Stimulated activated CD8-positive, alpha-beta memory T cell treated with anti-CD3 and anti-CD28 coated beads, Interleukin-15, amount 100 ng/mL, for 4 hours (primary cell): ENCODE measurements at places on chromosomes 11 and 22.

DNA sequence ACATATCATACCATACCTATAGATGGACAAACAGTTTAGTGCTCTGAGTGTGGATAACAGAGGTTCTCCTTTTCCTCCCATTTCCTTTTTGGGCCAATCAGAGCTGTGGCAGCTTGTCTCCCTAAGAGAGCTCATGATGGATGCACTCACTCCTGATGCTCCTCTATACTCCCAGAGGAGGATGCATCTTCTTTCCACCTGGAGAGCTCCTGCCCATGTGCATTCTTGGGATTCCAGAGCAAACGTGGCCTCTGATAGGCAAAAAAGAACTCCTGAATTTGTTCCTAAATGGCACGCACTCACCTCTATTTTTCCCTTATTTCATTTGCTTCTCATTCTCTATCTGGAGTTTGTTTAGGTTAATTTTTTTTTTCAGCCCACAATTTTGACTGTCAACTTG is 2.9 kb downstream of the MRGPRX3 start:
- no peak for DNase-seq

- DNase-seq: no peak
Observed at GRCh38 chr22:49599691-49600455, 227.8 kb downstream of the BRD1 start.

GRCh38 chr11:70710601-70711000 is 312.3 kb downstream of the CTTN start:
- no peak for DNase-seq

DNA sequence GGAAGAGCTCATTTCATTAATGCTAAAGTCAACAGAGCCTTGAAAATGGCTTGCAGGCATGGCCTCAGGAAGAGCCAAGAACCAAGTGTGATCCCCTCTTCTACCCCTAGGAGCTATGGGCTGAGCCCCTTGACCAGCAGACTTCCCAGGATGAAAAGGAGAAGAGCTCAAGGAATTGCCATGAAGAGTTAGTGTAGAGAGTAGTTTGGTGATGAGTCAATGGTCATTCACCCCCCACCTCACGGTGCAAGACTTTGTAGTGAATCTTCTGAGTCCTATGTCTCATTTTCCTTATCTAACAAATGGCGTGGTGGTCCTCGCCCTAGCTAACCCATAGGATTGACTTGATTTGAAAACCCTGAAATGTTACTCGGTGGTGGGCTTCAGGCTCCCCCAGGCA is 422.4 kb upstream of the CADM1 start:
- no peak for DNase-seq

GRCh38 chr11:69842746-69843528 is 23.7 kb upstream of the FGF3 start:
- no peak for DNase-seq

- no peak for DNase-seq
Observed at GRCh38 chr11:24043842-24044241, 453.0 kb upstream of the LUZP2 start.

GRCh38 chr11:46836431-46836830 is 9.6 kb downstream of the CKAP5 start:
- no peak for DNase-seq
